ENCODE measurements at places on chromosomes 2 and 18. TPM values are rescaled to one million over a fixed set of nuclear protein-coding genes. Genes with fewer than 3 reads are reported as not detected.

- DNase-seq = no peak
Measured at GRCh38 chr18:35063875-35064690, 22.9 kb downstream of the MAPRE2 start.

SERPINB11 gene
- total RNA-seq = 0.47 TPM

DNA sequence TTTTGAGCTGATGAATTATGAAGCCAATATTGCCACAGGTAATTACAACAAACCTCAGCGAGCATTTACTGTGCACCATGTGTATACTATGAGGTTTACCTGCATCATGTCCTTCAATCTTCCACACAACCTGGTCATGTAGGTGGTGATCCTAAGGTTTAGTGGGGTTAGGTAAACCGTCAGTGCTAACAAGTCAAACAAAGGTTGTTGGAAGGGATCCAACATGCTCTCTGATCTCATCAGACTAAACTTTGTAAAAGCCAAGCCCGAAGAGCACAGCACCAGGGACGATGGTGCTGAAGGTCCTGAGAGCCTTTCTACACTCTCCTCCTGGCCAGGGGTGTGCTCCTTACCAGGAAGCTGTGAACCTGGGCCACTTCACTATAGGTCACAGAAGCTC is 29.4 kb downstream of the SH3YL1 start:
- DNase-seq = no peak

GNLY gene
- 0.75 TPM for total RNA-seq

DNA sequence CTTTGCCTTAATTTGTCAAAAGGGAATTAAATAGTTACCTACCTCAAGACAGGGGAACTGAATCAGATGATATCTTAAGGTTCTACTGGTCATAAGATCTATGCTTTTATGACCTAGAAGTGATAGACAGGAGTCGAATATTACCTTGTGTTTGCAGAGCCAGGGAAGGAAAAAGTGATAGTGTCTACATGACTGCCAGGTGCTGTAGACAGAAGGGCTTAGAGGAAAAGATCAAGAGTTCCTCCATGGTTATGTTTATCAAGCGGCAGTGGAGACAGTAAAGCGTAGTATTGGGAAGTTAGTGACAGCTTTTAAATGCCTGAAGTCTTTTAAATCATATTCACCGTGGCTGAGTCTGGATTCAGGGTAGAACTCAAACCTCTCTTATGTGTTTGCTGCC is 11.9 kb downstream of the CRIM1 start:
- DNase-seq = no peak

SRSF7 gene
- total RNA-seq = 66.9 TPM

GRCh38 chr2:106521016-106521415 is 33.9 kb downstream of the CD8B2 start:
- no peak for DNase-seq

- DNase-seq = no peak
Measured at GRCh38 chr2:218863021-218863520, 3.5 kb downstream of the WNT6 start.

GRCh38 chr2:11698009-11698922 is 28.3 kb upstream of the NTSR2 start:
- no peak for DNase-seq

DNA sequence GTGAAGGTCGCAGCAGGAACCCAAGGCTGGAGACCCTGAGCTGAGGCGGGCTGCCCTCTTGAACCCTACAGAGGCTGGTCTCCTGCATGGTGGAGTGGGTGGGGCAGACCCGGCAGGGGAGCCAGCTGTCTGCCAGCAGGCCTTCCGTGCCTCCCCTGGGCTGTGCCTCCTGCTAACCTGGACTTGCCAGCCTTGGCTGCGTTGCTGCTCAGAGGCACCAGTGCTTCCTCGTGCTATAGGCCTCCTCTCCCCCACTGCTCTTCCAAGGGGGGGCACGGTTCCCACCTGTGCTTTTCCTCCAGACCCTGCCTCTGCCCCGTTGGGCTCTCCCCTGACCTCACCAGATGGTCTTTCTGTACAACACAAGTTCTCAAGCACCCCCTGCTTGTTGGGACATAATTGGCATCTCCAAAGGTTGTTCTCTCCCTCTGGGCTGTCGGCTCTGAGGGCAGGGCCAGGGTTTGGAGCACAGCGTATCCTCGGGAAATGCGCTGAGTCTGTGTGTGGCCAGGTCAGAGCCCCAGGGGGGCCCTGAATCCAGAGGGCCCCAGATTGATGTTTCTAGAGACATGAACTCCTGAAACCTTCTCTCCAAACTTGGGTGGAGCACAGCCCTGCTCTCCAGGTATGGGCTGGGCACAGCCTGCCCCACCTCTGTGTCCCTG is 6.7 kb downstream of the ARHGEF4 start:
- DNase-seq = no peak

DNA sequence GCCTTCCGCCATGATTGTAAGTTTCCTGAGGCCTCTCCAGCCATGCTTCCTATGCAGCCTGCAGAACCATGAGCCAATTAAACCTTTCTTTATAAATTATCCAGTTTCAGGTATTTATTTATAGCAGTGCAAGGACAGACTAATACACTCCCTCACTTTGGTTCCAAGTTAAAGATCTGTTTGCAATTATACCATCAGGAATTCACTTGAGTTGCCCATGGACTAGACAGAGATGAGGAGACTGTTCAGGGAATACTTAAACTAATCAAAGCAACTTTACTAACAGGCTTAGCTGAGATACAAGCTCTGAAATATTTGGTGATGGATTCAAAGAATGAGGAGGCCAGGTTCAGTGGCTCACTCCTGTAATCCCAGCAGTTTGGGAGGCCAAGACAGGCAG is 190.0 kb downstream of the MTCL1 start:
- no peak for DNase-seq

PDE11A gene
- 5.9 TPM for total RNA-seq

ACOXL gene
- total RNA-seq = not detected

- no peak for DNase-seq
Measured at GRCh38 chr2:236158969-236159777, 9.0 kb downstream of the GBX2 start.

DNA sequence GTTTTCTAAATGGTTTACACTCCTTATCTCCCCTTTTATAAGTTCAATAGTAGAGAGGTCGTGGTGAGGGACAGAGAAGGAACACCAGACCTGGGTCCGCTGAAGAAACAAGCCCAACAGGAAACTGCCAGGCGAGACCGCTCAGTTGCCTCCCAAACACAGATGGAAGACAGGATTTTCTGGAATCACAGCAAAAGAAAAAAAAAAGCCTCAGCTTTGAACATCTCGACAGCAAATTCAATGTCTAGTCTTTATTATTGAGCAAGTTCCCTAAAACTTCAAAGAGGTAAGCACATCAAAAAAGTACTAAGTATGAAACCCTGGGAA is 33.5 kb upstream of the GNAL start:
- DNase-seq = no peak

- DNase-seq = peak; percentile 19
Measured at GRCh38 chr18:79942211-79942610, 9.2 kb downstream of the SLC66A2 start.

DNA sequence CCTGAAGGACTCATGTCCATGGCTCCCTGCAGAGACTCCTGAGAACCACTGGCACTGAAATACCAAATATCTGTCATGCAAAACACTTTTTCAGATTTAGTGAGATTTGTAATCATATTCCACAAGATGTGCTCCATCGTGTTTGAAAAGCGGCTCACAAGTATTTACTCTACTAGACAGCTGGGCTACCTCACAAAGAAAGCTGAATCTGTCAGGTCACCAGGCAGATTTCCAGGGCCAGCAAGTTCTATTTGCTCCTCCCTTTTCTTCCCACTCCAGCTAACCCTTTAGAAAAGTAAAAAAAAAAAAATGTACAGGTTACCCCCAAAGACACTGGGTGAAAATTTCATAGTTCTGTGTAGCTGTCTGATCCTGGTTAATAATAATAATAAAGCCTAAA is 22.9 kb downstream of the WIPF1 start:
- no peak for DNase-seq

- no peak for DNase-seq
Measured at GRCh38 chr2:234768608-234769196, 183.1 kb upstream of the SH3BP4 start.

GRCh38 chr2:187477051-187477450 is 29.0 kb upstream of the CALCRL start:
- DNase-seq = no peak

DNA sequence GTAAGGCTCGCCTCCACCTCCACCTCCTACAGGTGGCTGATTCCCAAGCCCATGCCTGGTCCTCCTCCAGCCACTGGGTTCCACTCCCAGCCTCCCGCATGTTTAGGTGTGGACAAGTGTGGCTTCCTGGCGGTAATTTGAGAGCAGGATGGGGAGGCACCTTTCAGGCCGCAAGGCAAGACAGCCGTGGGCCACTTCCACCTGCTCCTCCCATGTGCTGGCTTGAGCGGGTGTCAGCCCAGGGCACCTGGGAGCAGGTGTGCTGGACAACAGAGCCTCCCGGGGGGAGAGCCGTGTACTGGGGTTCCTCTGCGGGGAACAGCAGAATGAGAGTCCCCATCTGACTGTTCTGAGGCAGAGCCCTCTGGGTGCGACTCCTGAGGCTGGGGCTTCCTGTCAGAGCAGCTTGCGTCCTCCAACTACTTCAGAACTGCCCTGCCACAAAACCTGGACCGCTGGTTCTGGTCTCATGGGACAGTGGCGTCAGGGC is 83.9 kb downstream of the TPO start:
- no peak for DNase-seq

ANKRD30B gene
- total RNA-seq = not detected

SLC9A4 gene
- total RNA-seq = not detected

GRCh38 chr2:73892631-73893329 is at the start of gene ACTG2:
Gene ACTG2 (plus strand): TSS chr2:73893008. CDS start chr2:73901312, 8,304 bp downstream.
- DNase-seq = no peak

GRCh38 chr18:37769826-37770225 is 204.2 kb upstream of the CELF4 start:
- DNase-seq = no peak

Measured in liver (tissue), 10 donors.